CD4-positive, alpha-beta T cell treated with Interleukin-2 at 100 ng/mL for 4 hours (primary cell): ENCODE measurements at places on chromosomes 12 and 14.

GRCh38 chr12:16884056-16884455 is 278.1 kb upstream of the LMO3 start:
- DNase-seq = no peak

- DNase-seq = no peak
These were observed 14.9 kb upstream of the TTC7B start for GRCh38 chr14:90830931-90831701.

DNA sequence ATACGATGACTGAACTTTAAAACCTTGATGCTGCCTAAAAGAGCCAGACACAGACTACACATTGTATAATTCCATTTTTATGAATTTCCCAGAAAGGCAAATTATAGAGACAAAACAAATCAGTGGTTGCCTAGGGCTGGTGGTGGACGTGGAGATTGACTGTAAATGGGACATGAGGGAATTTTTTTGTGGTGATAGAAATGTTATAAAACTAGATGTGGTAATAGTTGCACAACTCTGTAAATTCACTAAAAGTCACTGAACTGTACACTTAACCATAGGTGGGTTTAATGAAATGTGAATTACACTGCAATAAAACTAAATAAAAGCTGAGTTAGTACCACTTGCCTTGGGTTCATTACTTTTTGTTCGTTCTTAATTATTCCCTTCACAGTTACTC is 72.1 kb downstream of the PLEKHA5 start:
- no peak for DNase-seq

- DNase-seq = no peak
These were observed 24.9 kb upstream of the MED13L start for GRCh38 chr12:116302166-116303058.

DNA sequence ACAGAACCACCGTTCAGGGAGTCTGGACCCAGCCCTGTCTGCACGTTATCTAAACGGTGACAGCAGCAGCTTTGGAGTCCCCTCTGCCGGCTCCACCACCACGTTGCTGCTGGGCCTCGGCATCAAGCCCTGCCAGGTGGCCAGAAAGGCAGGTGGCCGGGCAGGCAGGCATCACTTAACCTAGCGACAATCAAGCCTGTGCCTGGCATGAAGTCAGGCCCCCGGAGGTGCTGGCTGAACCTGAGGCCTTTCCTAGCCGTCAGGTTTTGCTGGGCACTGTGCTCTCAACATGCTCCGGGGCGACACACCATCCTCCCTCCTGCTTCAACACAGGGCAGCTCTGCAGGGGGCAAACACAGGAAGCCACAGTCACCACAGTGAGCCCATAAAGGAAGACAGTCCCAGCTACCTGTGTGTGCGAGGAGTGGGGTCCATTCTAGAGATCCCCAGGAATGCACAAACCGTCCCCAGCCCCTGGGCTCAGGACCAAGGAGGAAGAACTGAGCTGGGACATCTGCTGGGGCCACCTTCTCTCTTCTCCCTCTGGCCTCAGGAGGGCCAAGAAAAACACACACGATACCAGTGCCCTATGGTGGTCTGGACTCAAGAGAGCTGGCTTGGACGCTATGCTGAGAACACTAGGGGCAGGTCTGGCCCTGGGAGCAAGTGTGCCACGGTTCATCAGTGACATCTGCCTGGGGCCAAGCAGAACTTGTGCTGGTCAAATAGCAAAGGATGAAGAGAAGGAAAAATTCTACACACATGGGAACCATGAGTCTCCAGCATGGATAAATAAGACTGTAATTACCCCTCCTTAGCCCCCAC is 44.7 kb downstream of the CCDC88C start:
- peak; percentile 42 for DNase-seq
